ENCODE measurements at places on chromosomes 2 and 18.

GRCh38 chr2:169072163-169072925 lies 3.0 kb downstream of the DHRS9 start:
- DNase-seq: no peak

- no peak for DNase-seq
Observed at GRCh38 chr2:28345619-28346018, 47.0 kb upstream of the FOSL2 start.

DNA sequence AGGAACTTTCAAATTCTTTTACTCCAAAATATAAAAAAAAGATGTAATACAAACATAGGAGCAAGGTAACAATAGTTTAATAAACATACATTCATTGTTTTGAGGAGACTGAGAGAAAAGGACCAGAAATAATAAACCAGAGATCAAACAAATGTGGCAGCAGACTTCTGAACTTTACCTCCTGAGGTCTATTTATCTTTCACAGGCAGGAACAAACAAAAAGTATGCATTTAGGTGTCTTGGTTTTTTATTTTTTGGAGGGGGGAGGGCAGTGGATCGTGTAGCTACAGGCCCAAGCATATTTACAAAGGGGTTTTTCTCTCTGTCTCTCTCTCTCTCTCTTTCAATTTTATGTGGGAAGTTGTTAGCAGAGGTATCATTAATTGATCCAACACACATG lies 5.6 kb downstream of the PPP4R1 start:
- DNase-seq: no peak

- no peak for DNase-seq
Observed at GRCh38 chr2:231816327-231817026, 30.2 kb downstream of the COPS7B start.

DNA sequence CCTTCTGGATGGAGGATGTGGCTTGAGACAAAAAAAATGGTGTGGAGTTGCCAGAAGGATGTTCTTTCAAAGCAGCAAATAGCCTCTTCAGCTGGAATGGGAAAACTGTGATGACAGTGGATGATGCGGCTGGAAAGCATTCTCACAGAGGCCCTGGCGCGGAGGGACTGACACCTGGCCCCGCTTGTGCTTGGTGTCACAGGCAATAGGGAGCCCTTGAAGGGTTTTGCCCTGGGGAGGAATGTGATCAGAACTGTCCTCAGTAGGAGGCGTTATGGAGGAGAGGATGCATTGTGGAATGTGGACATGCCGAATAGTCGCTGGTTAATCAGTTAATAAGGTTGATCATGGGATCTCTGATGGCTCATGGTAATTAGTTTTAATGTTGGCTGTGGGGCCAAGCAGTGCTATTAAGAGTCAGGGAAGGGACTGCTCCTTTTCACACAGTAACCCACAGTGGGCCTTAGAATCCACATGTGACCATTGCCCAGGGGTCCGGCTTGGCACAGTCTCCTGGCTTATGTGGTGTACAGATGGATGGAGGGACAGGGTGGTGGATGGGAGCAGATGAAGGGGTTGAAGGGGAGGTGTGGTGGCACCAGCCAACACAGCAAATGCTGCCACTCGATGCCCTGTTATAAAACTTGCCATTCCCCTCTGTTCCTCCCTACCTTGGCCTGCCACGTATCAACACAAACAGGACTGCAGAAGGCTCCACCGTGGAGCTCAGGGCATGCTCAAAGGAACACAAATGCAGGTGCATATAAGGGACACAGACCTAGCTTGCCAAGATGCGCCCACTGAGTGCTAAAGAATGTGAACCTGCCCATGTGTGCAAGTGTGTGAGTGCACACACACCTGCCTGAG lies 71.7 kb downstream of the CIB4 start:
- no peak for DNase-seq

DNA sequence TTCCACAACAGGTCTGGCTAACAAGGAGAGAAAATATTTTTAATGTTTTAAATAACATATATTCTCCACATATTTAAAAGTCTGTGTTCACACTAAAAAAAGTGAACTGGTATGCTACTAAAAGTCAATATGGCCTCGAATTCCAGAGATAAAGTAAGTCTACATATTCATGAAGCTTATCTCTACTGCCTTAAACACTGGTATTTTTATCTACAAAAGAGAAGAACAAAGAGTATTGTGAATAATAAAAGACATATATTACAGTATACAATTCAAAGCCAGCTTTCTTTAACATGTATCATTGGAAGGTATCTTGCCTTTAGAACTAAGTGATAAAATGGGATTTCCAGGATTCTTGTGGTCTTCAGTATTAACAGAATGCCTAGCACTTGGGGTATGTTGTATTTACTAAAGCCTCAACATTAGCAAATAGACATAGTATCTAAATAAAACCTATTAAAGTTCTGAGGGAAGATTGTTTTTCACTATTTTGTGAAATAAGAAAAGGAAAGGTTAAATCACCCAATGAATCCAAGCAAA lies 302.8 kb upstream of the CCDC68 start:
- DNase-seq: no peak

DNA sequence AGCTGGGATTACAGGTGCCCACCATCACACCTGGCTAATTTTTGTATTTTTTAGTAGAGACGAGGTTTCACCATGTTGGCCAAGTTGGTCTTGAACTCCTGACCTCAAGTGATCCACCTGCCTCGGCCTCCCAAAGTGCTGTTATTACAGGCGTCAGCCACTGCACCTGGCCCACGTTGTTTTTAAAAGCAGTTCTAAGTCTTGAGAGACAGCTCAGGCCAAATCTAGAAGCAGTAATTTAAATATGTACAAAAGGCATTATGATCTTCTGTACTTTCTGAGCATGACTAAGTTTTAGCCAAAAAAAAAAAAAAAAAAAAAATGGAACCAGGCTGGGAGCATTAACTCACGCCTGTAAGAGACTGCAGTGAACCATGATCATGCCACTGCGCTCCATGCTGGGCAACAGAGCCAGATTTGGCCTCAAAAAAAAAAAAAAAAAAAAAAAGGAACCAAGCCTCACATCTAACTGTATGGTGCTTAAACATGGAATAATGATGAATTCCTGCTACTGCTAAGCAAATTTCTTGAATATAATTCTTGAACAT lies 4.0 kb downstream of the ABHD3 start:
- DNase-seq: no peak

DNA sequence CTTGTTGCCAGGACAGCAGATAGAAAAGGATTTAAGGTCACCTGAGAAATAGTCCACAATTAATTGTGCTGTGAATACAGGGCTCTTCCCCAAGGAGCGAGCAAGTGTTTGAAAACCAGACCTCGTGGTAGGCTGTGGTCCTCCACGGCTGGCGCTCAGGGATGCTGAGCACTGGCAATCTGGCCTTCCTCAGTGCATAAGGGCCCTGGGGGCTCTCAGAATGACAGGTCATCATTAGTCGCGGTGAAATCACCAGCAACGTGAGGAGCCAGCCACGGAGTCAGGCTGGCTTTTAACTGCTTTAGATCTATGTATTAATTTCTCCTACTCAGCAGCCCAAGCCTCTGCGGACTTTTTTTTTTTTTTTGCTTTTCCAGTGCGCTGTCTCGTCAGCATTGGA lies 148.5 kb downstream of the FHOD3 start:
- DNase-seq: no peak

GRCh38 chr2:25655316-25655715 lies 18.1 kb downstream of the DTNB start:
- no peak for DNase-seq

DNA sequence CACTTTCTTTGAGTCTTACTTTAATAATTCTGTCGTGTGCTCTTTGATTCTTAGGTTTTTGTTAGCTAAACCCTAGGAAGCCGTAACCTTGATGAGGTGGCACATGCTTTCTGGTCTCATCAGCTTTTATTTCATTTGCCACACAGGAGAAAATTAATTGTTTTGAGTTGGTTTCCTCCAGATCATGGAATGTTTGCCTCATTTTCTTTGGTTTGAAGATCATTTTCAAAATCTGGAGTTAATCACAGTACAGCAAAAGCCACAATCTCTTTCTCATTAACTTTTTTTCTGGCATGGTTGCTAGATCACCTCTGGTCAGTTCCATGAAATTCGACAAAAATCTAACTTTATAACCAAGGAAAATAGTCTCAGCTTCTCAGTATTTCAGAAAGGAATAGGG lies 182.9 kb downstream of the MYO1B start:
- no peak for DNase-seq

- DNase-seq: no peak
Observed at GRCh38 chr2:28896906-28897305, 2.4 kb downstream of the WDR43 start.

DNA sequence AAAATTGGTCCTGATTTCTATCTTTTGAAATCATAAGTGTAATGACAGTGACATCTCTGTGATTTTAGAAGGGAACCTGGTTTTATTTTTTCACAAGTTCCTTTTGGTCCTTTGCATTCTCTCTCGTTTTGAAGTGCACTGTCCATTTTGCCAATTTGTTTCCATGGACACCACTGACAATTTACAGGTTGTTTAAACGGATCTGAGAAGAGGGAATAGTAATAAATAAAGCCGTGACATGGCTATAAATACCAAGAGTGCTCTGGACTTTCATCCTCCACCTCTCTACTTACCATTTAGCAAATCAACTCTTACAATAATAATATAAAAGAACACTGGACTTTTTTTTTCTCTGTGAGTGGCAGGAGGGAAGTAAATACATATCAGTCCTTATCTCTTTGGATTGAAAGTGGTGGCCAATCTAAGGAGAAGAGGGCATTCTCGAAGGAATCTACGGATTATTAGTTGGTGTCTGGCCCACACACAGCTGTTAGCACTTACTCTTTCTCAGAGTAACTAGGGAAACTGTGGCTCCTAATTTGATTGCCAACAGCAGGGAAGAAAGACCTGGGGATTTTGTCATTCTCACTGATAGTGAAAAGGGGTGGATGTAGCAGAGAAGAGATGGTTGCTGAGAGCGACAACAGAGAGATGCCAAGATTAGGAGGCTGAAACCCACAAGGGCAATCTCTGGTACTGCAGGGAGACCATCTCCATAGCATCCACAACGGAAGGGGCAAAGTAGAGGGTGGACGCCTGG lies 108.7 kb upstream of the FSHR start:
- DNase-seq: no peak

DNA sequence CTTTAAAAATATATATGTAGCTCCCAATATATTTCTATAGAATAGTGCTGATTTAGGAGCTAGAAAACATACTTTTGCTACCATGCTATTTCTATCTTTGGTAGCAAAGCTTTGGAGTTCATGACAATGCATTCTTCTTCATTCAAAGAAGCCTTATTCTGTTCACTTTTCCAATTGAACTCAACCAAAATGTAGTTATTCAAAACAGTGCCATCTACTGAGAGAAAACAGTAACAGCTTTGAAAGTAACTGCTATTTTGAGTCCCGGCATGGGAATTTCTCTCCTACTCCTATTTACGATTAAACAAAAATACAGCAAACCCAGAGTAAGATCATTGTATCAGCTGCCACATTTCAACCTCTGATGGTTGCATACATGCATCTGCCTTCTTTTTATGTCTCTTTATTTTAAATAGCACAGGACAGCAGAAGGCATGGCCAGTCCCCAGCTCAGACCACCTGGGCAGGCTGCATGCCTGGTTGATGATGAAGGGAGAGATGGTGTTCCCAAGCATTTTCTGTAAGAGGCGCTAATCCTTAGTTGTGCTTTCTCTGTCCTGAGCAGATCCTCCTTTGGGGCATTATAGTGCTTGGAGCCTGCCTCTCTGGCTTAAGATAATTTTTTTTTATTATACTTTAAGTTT lies 69.7 kb upstream of the SULT1C3 start:
- no peak for DNase-seq

GRCh38 chr2:13524492-13524891 lies 807.8 kb downstream of the TRIB2 start:
- no peak for DNase-seq

DNA sequence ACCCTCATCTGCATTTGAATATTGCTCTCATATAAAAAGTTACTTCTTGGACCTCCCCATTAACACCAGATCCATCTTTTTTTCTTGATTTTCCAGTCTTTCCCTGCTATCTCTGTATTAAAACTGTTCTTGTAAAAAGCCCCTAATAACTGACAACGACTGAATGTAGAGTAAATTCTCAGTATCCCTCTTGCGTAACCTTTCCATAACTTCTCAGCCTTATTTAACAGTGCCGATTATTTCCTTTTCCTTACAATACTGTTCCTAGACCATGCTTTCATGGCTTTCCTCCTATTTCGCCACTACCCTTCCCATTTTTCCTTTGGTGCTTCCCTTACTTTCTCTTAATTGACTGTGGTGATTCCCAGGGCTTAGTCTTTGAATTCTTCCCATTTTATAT lies 348.9 kb upstream of the DSEL start:
- DNase-seq: no peak

- no peak for DNase-seq
Observed at GRCh38 chr2:195842932-195843331, 185.9 kb downstream of the SLC39A10 start.

DNA sequence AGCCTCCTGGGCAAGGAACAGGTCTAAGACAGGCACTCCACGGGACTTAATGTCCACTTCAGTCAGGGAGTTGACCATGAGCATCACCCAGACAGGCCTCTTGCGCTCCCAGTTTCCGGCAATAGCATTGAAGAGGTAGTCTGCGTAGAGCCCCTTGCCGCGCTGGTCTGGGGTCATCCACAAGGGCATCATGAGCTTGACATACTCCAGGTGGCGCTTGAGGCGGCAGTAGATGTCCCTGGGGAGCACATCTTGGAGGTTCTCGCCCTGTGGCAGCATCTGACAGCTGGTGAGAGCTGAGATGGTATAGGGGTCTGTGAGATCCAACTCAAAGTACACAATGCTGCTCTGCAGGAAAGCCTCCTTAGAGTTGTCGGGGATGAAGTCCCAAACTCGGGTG lies 10.6 kb downstream of the TRABD2A start:
- DNase-seq: no peak

DNA sequence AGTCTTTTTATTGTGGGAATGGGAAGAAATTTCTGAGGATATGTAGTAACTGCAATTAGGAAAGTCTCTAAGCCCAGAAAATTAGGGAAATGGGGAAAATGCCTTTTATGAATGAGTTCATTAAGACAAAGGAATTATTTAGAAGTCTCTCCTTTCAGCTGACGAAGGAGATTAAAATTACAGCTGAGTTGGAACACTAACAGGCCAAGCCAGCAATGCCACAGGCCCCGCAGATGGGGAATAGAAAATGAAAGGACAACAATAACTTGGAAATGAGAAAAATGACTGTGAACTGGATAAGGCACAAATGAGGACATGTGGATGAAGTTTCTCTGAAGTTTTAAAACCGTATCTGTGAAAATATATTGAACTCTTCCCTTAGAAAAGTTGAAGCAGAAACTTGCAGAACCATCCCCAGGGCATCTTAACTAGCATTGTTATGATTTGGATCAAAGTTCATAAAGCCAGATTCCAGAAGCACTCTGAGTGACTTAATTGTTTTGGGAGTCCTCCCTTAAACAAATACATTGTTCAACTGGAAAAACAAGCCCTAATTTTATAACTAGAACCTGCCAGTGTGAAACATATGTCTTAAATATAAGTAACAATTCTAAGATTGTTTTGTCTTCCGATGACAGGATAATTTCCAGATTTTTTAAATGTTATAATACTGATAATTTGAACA lies 51.3 kb downstream of the C2orf76 start:
- no peak for DNase-seq

GRCh38 chr2:30224151-30224550 lies 7.2 kb upstream of the LBH start:
- DNase-seq: no peak

- no peak for DNase-seq
Observed at GRCh38 chr2:135762022-135762421, 20.4 kb downstream of the UBXN4 start.

- DNase-seq: no peak
Observed at GRCh38 chr2:30157616-30158015, 10.8 kb downstream of the YPEL5 start.

Data from stimulated activated CD8-positive, alpha-beta memory T cell treated with anti-CD3 and anti-CD28 coated beads, Interleukin-15, amount 100 ng/mL, for 48 hours (primary cell).